ENCODE measurements at places on chromosomes 2 and 18.

GRCh38 chr2:163347982-163348856 is 387.6 kb downstream of the FIGN start:
- DNase-seq: peak; percentile 69

GRCh38 chr2:30683236-30683956 is 123.8 kb downstream of the CAPN13 start:
- DNase-seq: no peak

DNA sequence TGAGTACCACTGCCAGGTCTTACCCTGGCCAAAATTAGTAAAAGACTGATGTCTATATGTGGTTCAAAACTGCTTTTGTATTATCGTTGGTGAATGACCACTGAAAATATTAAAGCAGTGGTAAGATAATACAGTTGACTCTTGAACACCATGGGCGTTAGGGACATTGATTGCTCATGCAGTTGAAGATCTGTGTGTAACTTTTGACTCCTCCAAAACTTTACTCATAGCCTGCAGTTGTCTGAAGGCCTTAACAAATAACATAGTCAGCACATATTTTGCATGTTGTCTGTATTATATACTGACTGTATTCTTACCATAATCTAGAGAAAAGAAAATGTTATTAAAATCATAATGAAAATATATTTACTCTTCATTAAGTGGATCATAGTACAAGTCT is 5.8 kb upstream of the ANKRD12 start:
- DNase-seq: no peak

- no peak for DNase-seq
These were observed 110.2 kb upstream of the CDH2 start for GRCh38 chr18:28287146-28287545.

DNA sequence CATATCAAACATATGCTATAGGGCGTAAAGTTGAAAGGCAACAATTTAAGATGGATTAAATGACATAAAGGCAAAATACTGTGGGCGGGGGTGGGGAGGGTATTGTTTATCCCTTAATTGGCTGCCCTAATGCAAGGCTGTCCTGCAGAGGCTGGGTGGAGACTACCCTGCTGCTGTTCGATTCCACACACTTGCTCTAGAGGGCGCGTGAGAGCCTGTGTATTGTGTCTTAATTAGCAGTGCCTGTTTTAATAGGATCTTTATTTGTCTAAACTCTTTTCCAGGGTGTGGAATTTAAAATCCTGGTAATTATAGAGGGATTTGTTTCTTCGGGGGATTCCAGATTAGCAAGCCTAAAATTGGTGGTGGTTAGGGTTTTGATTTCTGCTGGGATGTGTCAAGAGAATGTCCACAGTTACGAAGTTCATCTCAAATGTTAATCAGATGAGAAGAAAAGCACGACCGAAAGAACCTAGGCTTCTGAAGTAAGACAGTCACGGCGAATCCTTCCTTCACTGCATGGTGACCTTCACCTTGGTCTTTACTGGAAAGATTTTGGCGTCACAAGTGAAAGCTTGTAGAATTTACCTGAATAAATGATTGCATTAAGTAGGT is 103.5 kb upstream of the MAP3K20 start:
- DNase-seq: peak; percentile 60
